NCI-H2107 (cell line): ENCODE measurements at places on chromosomes 1 and 21.

- DNase-seq: no peak
Observed at GRCh38 chr21:37074197-37074510, 1.1 kb downstream of the TTC3 start.

DNA sequence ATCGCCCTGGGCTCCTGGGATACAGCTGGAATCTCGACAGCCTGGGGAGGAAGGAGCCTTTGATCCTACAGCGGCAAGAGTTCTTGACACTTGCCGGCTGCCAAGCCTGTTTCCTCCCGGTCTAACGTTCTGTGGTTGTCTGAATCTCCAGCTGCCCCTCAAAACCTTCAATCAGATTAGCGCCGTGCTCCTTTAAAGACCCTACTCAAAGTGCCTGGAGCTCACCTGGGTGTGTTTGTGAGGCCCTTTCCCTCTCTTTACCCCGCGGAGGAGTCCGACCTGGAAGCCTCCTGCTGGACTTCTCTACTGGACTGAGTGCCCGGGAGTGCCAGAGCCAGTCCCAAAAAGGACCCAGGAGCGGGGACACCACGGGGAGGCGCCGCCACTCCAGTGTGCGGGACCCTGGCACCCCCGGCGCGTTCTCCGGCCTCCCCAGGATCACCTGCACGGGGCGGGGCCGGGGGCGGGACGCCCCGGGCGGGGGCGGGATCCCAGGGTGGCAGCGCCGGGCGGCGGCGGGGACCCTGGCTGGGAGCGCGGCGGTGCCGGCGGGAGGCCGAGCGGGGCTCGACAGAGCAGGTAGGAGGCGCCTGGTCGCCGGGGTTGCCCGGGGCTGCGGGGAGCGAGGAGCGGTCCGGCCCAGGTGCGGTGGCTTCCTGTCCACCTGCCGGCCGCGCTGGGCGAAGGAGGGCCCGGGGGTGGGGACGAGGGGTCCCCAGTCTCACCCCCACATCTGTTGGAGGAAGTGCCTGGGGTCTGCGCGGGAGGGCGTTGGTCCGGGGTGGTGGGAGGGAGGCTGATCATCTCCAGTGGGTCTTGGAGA is at the start of gene NCMAP:
Gene NCMAP, plus strand, starts transcription at position 497 of the 823 bp plus-strand sequence. CDS start 39,344 bp downstream, outside the sequence.
- DNase-seq: no peak

- DNase-seq: peak; percentile 78
Observed at GRCh38 chr1:119613769-119614720, 34.0 kb downstream of the ZNF697 start.

- DNase-seq: no peak
Observed at GRCh38 chr21:17003763-17004373, 509.0 kb upstream of the CXADR start.
